ENCODE measurements at places on chromosomes 12 and 14.

- no peak for DNase-seq
These were observed 23.2 kb downstream of the AMN1 start for GRCh38 chr12:31705621-31706020.

DNA sequence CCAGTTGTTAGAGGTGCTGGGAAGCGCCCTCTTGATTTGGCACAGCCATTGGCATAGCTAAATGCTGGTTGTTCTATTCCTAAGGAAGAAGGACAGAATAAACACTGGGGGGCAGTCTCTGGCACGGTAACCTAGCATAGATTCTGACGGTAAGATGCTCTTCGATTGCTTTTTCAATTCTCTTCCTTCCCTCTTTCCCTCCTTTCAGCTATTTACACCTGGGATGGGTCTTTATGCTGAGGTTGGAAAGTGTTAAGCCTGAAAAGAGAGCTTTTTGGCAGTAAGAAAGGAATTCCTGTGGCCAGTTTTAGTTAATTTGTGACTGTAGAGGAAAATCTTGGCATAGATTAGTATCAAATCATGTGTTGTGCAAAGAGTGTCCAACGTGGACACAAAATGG lies 162.8 kb downstream of the SNAPC1 start:
- no peak for DNase-seq

DNA sequence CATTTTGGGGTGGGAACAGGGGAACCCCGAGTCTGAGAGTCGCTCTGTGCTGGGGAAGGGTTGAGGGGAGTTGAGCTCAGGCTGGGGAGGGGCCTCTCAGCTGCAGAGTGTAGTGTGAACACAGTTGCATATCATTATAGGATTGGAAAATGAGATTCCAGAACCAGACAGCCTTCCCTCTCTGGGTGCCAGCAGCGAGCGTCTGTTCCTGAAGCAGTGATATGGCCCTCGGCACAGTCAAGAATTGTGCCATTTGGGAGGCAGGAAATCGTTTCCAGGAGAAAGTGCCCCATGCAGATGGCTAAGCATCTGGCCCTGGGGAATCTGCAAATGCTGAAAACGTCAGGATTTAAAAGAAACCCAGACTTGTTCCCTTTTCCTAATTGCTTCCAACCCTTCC lies 70.4 kb upstream of the SFSWAP start:
- peak; percentile 15 for DNase-seq

DNA sequence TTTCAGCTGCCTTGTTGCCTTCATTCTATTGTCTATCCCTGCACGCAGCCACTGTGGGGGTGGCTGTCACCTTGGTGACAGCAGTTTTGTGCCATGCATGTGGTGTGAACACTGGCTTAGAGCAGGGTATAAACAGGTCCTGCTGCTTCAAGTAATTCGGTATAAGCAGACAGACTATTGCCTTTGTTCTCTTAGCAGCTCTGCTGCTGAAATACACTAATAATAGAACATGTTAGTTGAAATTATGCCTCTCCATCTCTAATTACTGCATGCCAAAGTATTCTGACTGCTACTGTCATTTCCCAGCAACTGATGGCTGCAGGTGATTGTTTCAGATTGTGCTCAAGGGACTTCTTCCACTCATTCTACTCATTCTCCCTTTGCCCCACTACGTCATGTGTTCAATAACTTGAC lies 34.6 kb downstream of the PTPRO start:
- DNase-seq, result no peak

- DNase-seq, result no peak
These were observed 7.9 kb downstream of the NRIP2 start for GRCh38 chr12:2826721-2827515.

- DNase-seq, result no peak
These were observed 13.8 kb upstream of the YY1 start for GRCh38 chr14:100225169-100225568.

DNA sequence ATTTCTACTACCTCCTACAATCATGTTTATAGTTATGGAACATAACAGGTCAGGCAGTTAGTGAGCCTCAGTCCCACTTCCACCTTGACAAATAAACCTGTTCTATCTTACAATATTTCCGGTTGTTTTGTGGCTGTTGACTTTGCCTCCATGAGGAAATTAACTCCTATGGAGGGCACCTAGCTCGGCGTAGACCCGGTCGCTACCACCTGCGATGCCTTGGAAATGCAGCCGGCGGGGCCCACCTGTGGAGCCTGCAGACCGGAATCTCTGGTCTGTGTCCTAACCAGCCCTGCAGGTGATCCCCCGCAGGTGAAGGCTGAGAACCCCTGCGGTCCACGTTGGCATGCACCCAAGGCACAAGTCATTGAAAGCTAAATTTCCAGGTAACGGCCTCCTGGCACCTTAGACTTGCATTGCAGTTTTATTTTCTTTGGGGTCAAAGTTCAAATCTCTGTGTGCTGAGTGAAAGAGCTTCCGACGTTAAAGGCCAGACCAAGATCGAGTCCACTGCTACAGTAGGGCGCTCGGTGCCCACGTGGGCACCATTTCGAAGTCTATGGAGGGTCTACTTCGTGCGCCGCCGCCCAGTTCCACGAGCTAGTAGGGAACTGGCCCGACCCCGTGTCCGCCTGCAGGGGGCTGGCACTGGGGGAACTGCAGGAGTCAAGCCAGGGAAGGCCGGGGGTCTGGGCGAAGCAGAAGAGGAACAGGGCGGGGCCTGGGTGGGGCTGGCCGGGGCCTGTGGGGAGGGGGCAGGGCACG lies 782 bp upstream of the PIWIL1 start:
- DNase-seq, result no peak

GRCh38 chr12:70418101-70418500 lies 52.0 kb downstream of the KCNMB4 start:
- no peak for DNase-seq

Measured in sigmoid colon (tissue), 7 donors.